ENCODE measurements at places on chromosomes 13 and 19. TPM values are rescaled to one million over a fixed set of nuclear protein-coding genes. Genes with fewer than 3 reads are reported as not detected.

DNA sequence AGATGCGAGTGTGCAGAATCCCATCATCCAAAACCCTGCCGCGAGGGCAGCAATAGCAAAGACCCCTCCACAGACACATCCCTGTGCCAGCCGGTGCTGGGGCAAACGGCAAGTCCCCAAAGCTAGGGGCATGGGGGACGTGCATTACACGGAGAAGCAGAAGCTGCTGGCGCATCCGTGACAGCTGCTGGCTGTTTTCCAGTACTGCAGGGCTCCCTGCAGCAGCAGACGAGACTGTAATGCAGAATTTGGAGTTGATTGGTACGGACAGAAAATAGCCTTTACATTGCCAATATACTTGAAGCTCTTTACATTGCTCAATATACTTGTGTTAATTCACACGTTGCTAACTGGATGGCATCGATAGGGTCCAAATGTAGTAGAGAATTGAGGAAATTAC is 77.2 kb upstream of the TMTC4 start:
- DNase-seq, result no peak
- H3K4me3 ChIP-seq, result no peak overlapping the region
- no peaks in the 10 kb centered on the region for H3K27me3 ChIP-seq
- H3K36me3 ChIP-seq, result no peaks in the 10 kb centered on the region
- no peak overlapping the region for H3K27ac ChIP-seq
- H3K4me1 ChIP-seq, result no peaks in the 10 kb centered on the region

DNA sequence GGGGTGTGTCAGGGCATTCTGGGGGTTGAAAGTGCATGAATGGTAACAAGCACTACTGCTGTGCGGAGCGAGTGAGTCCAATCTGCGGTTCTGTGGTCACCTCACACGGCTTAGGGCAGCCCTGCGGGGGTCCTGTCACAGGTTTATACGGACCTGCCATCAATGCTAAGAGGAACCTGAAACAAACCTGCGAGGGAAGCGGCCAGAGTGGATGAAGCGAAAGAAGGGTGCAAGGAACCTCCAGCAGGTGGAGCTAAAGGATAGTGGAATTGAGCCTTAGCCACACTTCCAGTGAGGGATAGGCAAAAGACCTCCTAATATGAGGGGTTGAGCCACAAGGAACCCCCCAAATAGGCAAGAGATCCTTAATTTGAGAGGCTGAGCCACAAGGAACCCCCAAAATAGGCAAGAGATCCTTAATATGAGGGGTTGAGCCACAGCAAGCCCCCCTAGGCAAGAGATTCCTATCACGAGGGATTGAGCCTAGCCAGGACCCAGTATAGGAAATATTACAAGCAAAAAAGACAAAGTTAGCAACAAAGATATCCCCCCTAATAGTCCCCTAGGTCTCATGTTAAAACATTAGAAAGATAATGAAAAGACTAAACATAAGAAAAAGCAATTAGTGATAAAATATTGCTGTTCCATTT is 6.3 kb upstream of the ZNF69 start:
- no peak overlapping the region for H3K27ac ChIP-seq
- DNase-seq, result peak; percentile 63
- H3K4me1 ChIP-seq, result no peaks in the 10 kb centered on the region
- H3K27me3 ChIP-seq, result no peaks in the 10 kb centered on the region
- no peak overlapping the region for H3K4me3 ChIP-seq
- H3K36me3 ChIP-seq, result no peaks in the 10 kb centered on the region

GRCh38 chr19:48741129-48741999 is 954 bp upstream of the RASIP1 start:
- DNase-seq, result peak; percentile 61
- H3K36me3 ChIP-seq, result no peaks in the 10 kb centered on the region
- no peaks in the 10 kb centered on the region for H3K4me1 ChIP-seq
- no peak overlapping the region for H3K27ac ChIP-seq

GRCh38 chr19:3285647-3286176 is 61.3 kb downstream of the CELF5 start:
- H3K4me1 ChIP-seq, result no peaks in the 10 kb centered on the region
- no peaks in the 10 kb centered on the region for H3K27me3 ChIP-seq
- H3K4me3 ChIP-seq, result peak overlapping the region; percentile 40
- H3K27ac ChIP-seq, result no peak overlapping the region

DNA sequence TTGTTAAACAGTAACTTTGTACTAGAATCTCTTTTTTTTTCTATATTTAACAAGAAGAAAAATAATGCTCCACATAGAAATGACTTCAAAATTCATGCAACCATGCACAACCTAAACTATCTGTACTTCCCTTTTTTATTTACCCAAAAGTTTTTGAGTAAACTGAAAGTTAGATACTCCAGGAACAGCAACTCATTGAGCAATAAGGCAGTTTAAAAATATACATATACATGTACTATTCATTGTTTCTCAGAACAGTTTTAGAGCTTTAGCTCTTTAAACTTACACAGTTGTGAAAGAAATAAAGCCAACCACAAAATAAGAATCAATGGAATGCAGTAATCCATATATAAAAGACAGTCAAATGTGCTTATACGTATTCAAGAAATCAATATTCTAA is 39.2 kb downstream of the MTMR6 start:
- DNase-seq, result no peak
- H3K36me3 ChIP-seq, result no peaks in the 10 kb centered on the region
- no peak overlapping the region for H3K4me3 ChIP-seq
- no peaks in the 10 kb centered on the region for H3K27me3 ChIP-seq
- H3K27ac ChIP-seq, result no peak overlapping the region

GRCh38 chr13:97849305-97849704 is 104.2 kb upstream of the IPO5 start:
- H3K4me3 ChIP-seq, result no peak overlapping the region
- no peaks in the 10 kb centered on the region for H3K36me3 ChIP-seq
- no peaks in the 10 kb centered on the region for H3K27me3 ChIP-seq
- H3K27ac ChIP-seq, result no peak overlapping the region

Gene LILRB3
- 2.5 TPM for total RNA-seq

Gene DENND1C
- total RNA-seq, result 0.81 TPM

Gene ZNF880
- 29.8 TPM for total RNA-seq
